ENCODE measurements at places on chromosomes 11 and 22. TPM values are rescaled to one million over a fixed set of nuclear protein-coding genes. Genes with fewer than 3 reads are reported as not detected.

DNA sequence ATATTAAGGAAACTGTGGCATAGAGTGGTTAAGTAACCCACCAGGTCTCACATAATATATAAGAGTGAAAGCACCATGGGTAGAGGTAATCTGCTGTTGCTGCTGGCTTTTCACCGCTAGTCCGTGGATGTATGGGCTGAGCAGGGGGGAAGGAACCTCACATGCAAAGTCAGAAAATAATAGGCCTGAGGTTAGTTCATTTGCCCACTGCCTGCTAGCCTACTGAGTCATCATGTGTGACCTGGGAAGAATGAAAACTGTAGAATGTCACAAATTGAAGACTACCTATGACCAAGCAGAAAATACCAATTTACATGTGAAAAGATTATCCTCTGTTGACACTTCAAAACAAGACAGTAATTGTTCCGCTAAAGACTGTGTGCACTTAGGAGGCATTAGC lies 560.1 kb upstream of the FAT3 start:
- no peak for DNase-seq

GRCh38 chr11:109845437-109845836 lies 247.8 kb upstream of the ZC3H12C start:
- DNase-seq, result no peak

The OLFML1 gene
- not detected for total RNA-seq

The PTPN5 gene
- total RNA-seq, result not detected
